ENCODE measurements at places on chromosomes 12 and 14.

GRCh38 chr14:48814562-48814961, 771.6 kb downstream of the RPS29 start:
- DNase-seq, result no peak

DNA sequence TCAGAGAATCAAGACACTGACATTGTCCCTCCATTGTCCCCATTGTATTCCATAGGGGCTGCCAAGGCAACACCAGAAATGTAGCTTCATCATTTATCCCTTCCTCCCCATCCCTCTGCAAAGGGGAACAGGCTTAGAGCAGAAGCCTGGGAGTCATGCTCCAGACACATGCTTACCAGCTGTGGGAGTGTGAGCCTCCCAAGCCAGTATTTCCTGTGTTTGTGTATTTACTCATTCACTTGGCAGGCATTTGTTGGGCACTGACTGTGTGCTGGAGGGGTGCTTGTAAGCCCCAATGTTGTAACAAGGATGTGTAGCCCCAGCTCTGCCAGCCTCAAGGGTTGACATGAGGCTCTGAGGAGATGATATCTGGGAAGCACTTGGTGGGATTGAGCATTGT, 46.0 kb upstream of the TCL1A start:
- DNase-seq, result no peak

GRCh38 chr14:100078997-100079725, 13.9 kb downstream of the EVL start:
- DNase-seq, result peak; percentile 81

DNA sequence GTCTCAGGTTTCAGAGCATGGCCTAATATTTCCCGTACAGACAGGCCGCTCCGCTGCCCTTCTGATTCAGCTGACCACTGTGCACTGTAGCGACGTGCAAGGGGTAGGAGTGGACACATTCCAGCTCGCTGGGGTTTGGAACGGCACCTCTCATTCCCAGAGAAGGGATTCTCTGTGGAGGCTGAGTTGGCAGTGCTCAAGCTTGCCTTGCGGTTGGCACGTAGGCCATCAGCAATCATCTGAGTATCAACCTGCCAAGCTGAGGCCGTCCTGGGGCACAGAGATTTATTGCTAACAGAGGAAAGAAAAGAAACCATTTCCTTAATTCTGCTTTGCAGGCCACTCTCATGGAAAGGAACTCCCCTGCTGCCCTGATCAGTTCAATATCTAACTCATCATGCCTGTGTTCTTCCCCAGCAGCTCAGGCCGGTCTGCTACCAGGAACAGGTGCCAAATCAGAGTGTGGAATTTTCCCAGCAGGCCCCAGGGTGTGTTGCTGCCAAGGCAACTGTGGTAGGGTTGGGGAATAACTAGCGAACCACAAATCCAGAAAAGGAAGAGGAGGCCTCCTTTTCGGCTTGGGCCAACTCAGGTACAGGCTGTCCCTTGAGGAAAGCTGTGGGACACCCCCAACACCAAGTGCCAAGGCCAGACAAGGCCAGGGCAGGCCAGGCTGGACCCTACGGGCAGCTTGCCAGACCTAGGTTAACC, 92.5 kb downstream of the SSPN start:
- no peak for DNase-seq

GRCh38 chr12:92488735-92489134, 214.1 kb upstream of the PLEKHG7 start:
- DNase-seq, result no peak

- no peak for DNase-seq
Measured at GRCh38 chr14:64745511-64746091, 41.4 kb downstream of the PLEKHG3 start.

- no peak for DNase-seq
Measured at GRCh38 chr14:56145965-56146364, 27.8 kb downstream of the PELI2 start.

- DNase-seq, result no peak
Measured at GRCh38 chr14:51626788-51627187, 24.9 kb upstream of the FRMD6 start.

DNA sequence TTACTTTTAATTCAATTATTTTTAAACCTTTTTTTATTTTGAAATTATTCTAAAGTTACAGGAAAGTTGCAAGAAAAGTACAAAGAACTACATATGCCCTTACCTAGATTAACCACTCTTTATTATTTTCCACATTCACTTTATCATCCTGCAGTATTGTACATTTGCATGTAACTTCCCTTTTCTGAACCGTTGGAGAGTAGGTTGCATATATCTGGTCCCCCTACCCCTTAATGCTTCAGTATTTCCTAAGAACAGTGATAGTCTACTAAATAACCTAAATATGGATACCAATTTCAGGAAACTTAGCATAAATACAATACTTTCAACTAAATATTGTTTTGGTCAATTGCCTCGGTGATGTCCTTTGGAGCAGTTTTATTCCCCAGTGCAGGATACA, 15.0 kb downstream of the G2E3 start:
- DNase-seq, result no peak

DNA sequence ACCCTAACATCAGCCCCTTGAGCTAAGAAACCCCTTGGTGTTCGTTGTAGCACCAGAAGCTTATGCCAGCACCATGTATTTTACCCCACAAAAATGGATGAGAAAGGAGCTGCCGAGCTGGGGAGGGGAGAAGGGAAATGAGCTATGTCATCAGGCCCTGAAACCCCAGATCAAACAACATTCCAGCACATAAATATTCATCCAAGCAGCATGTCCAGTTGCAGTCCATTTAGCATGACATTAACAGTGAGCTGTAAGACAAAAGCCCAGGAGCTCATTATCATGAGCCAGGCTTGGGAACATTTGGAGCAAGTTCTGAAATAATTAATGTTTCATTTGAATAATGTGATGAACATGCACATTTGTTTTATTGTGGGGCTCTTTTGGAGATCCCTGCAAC, 630.1 kb upstream of the TMEM132C start:
- DNase-seq, result no peak

- DNase-seq, result peak; percentile 22
Measured at GRCh38 chr12:110689281-110690126, 589 bp upstream of the HVCN1 start.

DNA sequence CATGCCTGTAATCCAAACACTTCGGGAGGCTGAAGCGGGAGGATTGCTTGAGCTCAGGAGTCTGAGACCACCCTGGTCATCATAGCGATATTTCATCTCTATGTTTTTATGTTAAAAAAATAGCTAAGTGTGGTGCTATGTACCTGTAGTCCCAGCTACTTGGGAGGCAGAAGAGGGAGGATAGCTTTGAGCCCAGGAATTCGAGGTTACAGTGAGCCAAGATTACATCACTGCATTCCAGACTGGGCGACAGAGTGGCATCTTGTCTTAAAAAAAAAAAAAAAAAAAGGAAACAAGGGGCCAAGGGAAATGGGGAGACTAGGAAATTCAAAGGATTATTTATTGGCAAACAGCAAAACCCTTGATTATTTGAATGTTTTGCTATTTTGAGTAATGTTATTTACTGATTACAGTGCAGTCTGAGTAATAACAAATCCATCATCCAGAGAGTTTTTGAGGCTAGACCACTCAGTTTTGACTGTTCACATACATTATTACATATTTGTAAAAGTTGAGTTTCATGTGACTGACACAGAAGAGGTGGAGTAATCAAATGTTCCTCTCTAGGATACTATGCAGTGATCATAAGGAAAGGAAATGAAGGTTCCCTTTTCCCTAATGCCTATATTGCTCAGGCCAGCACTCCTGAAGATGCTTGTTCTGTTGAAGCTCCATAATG, 40.8 kb downstream of the PRKCH start:
- DNase-seq, result no peak

- DNase-seq, result no peak
Measured at GRCh38 chr14:101979666-101980065, 15.3 kb downstream of the DYNC1H1 start.

DNA sequence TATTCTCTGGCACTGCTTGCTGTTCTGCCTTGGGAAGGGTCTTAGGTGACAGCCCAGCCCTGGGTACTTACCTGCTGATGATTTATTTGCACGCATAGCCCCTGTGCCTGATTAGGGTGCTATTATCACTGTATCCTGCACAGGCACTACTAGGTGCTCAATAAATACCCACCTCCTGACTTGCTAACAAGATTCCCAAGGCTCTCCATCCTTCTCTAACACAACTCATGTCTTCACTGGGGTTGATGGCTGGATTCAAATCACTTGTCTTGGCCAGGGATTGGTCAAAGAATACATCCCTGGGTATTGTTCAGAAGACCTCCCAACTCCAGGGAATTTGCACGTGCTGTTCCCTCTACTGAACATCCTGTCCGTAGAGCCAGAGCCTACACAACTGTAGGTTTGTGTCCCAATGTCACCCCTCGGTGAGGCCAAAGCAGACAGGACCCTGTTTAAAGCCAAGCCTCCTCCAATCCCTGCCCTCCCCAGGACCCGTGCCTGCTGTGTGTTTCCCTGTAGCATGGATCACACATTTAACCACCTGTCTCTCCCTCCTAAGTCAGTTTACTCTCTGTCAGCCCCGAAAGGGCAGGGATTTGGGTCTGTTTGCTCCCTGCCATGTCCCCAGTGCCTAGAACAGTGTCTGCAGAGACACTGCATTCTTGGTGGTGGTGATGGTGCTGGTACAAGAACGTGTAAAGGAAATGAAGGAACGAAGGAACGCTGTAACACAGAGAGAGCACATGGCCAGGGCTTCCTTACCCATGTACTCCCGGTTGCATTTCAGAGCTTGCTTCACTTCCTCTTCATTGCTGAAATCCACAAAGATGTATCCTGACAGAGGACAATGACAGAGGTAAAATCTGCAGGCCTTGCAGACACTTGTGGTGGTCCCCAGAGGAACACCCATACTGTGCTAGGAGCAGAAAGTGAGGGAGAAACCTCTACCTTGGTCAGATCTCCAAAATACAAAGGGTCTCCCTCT, 16.5 kb downstream of the RBM19 start:
- DNase-seq, result no peak

DNA sequence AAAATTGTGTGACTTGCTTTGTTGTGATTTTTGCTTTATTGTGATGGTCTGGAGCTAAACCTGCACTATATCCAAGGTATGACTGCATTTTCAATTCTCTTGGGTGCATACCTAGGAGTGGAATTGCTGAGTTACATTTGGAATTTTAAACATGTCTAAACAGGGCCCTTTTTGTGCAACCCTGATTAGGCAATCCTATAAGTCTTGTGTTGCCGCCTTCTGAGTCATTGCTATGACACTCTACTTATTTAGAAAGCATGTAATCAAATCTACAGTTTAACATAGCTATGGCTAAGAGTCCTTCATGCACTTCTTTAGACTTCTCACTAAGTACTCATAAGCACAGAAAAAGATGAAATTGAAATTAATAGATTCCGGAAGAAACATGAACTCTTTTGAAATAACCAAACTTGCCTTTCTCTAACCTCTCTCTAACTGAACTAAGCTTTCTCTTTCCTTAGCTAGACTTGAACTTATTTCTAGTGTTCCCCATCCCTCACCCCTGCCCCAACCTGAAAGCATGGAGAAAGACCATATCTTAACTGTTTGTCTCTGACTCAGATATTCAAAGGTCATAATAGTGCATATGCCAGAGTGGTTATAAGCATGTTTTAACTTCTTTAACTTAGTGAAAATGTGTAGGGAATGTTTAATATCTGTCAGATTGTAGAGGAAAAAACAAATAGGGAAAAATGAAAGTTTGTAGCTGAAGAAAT, 203.0 kb downstream of the SNAPC1 start:
- no peak for DNase-seq

DNA sequence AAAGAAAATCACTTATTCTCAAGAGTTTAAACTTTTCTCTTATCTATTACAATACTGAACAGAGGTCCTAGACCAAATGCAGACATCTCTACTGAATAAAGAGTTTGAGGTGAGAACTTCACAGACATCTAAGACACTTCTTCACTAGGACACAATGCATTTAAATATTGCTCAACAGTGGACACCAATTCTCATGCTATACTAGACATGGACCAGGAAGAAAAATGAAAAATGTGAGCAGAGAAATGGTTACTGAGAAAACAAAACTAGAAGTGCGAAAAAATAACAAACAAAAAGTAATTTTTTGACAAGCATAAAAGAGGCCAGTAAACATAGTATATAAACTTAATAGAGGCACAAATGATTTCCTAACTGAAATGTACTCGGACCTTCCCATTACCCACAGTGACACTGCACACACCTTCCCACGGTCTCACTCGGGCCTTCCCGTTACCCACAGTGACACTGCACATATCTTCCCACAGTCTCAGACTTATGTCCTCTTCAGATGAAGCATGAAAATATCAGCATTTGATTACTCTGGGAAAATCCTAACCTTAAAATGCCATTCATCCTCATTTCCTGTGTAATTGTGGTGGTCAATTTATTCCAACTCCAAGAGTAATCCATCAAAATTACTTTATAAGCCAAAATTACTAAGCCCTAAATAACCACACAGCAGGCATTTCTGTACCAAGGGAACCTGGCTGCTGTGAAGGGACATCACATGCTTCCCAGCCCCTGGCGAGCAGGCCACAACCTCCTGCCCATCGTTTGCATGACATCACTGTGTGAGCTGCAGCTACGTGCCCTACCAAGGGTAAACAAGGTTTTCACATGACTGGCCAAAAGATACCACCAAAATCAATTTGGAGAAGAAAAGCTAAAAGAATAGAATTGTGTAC, 6.4 kb downstream of the SLC15A4 start:
- no peak for DNase-seq

- DNase-seq, result no peak
Measured at GRCh38 chr12:90234472-90234871, 525.8 kb upstream of the ATP2B1 start.

DNA sequence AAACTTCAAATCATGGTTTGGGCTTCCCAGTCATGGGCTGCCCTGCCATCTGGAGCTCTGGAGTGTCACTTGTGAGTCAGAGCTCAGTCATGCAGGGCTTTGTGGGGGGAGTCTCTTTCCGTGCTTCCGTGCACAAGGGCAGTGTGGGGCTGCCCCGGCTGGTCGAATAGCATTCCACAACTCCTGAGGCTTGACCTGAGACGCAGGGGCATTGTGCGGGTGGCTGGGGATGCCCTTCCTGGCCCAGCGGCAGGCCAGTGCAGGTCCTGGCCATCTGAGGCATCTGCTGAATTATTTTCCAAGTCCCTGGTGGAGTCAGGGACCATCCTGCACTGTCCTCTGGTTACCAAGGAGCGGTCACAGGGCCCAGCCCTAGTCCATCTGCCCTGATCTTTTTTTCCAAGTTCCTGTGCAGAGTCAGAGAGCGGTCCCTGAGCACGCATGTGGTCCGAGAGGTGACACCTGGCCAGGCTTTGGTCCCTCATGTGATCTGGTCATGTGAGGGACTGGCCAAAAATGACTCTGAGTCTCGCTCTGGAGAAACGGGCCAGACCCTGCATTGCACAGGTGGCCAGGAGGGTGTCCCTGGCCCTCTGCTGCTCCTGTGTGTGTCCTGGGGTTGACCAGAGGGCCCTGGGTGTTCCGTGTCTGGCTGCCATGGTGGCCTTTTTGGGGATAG, 167.0 kb upstream of the ALG10B start:
- no peak for DNase-seq

- no peak for DNase-seq
Measured at GRCh38 chr12:11832093-11832492, 182.6 kb downstream of the ETV6 start.

- peak; percentile 97 for DNase-seq
Measured at GRCh38 chr12:49967042-49967776, 5.5 kb downstream of the AQP5 start.

DNA sequence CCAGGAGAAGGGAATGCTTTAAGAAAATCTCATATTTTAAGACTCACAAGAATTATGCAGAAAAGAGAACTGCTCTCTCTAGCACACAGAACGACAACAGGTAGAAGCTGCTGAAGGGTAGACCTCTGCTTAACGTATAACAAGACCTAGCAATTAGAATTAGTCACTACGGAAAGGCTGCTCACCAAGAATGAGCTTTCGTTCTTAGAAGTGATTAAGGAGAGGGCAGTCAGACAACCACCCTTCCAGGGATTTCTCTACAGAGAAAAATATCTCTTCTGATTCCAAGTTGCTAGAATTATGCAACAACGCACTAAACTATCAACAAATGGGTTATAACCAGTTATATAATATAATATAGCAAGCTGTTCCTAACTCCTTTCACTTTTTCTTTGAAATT, 18.6 kb downstream of the LRIG3 start:
- no peak for DNase-seq
